ENCODE measurements at places on chromosomes 7 and 10. TPM values are rescaled to one million over a fixed set of nuclear protein-coding genes. Genes with fewer than 3 reads are reported as not detected.

DNA sequence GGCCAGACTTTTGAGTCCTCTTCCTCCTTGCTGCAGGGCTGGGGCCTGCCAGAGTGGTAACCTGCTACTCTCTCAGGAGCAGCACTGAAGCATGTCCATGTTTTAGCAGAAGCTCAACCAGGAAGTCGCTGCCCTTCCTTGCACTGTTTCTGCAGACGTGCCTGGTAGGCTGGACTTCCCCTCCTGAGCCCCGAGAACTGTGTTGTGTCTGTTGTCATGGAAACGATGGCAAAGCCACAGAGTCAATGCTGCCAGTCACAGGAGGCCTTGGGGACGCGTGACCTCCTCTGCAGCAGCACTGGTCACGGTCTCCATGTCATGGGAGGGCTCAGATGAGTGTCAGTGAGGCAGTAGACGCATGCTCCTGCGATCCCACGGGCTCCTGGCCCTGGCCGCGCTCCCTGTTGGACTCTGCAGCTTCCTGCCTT lies 145.5 kb downstream of the FANK1 start:
- no peaks in the 10 kb centered on the region for H3K27me3 ChIP-seq
- no peak overlapping the region for H3K27ac ChIP-seq
- no peak overlapping the region for H3K4me3 ChIP-seq
- H3K36me3 ChIP-seq, result no peaks in the 10 kb centered on the region
- no peaks in the 10 kb centered on the region for H3K4me1 ChIP-seq

GRCh38 chr7:112199035-112199655 lies 7.1 kb downstream of the DOCK4 start:
- H3K27me3 ChIP-seq, result no peaks in the 10 kb centered on the region

Gene NPY
- not detected for total RNA-seq

GRCh38 chr10:31618541-31619291 lies 299.7 kb downstream of the ZEB1 start:
- H3K27ac ChIP-seq, result peak overlapping the region; percentile 22
- H3K4me1 ChIP-seq, result peaks cover 35% of the 10 kb centered on the region
- H3K4me3 ChIP-seq, result no peak overlapping the region
- no peaks in the 10 kb centered on the region for H3K36me3 ChIP-seq
- peak; percentile 55 for DNase-seq

GRCh38 chr7:29135846-29136245 lies 10.5 kb downstream of the CPVL start:
- no peak overlapping the region for H3K27ac ChIP-seq
- DNase-seq, result no peak
- H3K4me1 ChIP-seq, result no peaks in the 10 kb centered on the region

- DNase-seq, result no peak
- no peak overlapping the region for H3K27ac ChIP-seq
- H3K27me3 ChIP-seq, result no peaks in the 10 kb centered on the region
- H3K4me1 ChIP-seq, result no peaks in the 10 kb centered on the region
- H3K36me3 ChIP-seq, result no peaks in the 10 kb centered on the region
These were observed 343.9 kb downstream of the ABCA13 start for GRCh38 chr7:48515171-48515570.

GRCh38 chr10:70903262-70903921 lies 15.0 kb upstream of the PCBD1 start:
- no peak overlapping the region for H3K4me3 ChIP-seq
- H3K27me3 ChIP-seq, result no peaks in the 10 kb centered on the region
- H3K27ac ChIP-seq, result no peak overlapping the region
- DNase-seq, result peak; percentile 37

GRCh38 chr7:126637538-126637937 lies 615.2 kb downstream of the GRM8 start:
- no peaks in the 10 kb centered on the region for H3K4me1 ChIP-seq
- no peak overlapping the region for H3K27ac ChIP-seq
- no peaks in the 10 kb centered on the region for H3K27me3 ChIP-seq
- DNase-seq, result no peak

DNA sequence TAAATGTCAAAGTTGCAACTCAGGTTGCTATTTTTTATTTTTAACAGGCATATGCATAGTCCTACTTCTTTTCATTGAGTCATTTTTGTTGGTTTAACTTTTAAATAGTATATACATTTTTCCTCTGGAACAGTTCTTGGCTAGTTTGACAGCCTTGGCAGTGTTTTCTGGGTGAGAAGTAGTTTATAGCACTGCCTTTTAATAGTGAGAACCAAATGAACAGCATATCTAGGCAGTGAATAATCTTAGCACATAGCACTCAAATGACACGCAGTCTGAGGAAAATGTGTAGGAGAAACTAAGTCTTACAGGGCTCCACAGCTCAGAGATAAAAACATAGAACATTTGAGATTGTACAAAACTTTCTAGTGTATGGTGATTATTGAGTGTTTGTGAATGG lies 265.5 kb upstream of the POT1 start:
- no peaks in the 10 kb centered on the region for H3K4me1 ChIP-seq
- H3K4me3 ChIP-seq, result no peak overlapping the region
- no peak for DNase-seq
- no peaks in the 10 kb centered on the region for H3K27me3 ChIP-seq
- H3K27ac ChIP-seq, result no peak overlapping the region

Gene AZGP1
- 4.2 TPM for total RNA-seq

Gene SSBP1
- 143 TPM for total RNA-seq

Gene POLL
- 27.2 TPM for total RNA-seq

DNA sequence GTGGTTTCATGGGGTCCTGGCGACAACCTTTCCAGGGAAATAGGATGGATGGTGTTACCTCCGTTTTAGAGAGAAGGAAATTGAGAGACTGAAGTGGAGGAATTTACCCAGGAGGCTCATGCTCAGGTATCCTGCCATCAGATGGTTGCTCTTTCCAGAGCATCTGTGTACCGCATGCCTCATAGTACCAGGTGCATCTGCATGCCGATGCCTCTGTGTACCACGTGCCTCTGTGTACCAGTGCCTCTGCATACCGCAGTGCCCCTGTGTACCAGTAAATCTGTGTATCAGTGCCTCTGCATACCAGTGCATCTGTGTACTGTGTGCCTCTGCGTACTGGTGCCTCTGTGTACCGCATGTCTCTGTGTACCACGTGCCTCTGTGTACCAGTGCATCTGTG lies 3.2 kb downstream of the VWA2 start:
- no peak overlapping the region for H3K27ac ChIP-seq
- H3K27me3 ChIP-seq, result peaks cover 22% of the 10 kb centered on the region
- no peak overlapping the region for H3K4me3 ChIP-seq

GRCh38 chr7:150451097-150451793 lies 815 bp downstream of the GIMAP8 start:
- peak; percentile 32 for DNase-seq
- peak overlapping the region; percentile 44 for H3K4me3 ChIP-seq
- no peaks in the 10 kb centered on the region for H3K36me3 ChIP-seq
- H3K4me1 ChIP-seq, result no peaks in the 10 kb centered on the region
- peak overlapping the region; percentile 54 for H3K27ac ChIP-seq

GRCh38 chr10:69409968-69410367 lies 6.8 kb downstream of the TACR2 start:
- no peaks in the 10 kb centered on the region for H3K27me3 ChIP-seq
- H3K4me1 ChIP-seq, result peaks cover 31% of the 10 kb centered on the region
- H3K4me3 ChIP-seq, result no peak overlapping the region

Gene PRSS37
- total RNA-seq, result not detected

DNA sequence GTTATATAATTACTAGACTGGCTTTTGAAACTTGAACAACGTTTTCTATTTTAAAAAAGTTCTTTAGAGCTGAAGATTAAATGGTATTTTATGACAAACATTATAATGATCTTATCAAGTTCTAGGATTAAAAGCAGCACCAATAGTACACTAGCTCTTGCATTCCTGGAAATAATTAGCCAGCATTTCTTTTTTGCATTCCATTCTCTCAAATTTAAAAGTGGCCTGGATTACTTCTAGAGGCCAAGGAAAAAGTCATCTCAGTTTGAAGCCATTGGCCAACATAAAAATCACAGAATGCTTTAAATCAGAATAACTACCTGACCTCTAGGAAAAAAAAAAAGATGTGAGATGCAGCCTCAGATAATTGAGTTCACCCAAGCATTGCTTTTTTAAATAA lies 1326.4 kb upstream of the SORCS1 start:
- H3K27me3 ChIP-seq, result no peaks in the 10 kb centered on the region
- no peaks in the 10 kb centered on the region for H3K4me1 ChIP-seq

DNA sequence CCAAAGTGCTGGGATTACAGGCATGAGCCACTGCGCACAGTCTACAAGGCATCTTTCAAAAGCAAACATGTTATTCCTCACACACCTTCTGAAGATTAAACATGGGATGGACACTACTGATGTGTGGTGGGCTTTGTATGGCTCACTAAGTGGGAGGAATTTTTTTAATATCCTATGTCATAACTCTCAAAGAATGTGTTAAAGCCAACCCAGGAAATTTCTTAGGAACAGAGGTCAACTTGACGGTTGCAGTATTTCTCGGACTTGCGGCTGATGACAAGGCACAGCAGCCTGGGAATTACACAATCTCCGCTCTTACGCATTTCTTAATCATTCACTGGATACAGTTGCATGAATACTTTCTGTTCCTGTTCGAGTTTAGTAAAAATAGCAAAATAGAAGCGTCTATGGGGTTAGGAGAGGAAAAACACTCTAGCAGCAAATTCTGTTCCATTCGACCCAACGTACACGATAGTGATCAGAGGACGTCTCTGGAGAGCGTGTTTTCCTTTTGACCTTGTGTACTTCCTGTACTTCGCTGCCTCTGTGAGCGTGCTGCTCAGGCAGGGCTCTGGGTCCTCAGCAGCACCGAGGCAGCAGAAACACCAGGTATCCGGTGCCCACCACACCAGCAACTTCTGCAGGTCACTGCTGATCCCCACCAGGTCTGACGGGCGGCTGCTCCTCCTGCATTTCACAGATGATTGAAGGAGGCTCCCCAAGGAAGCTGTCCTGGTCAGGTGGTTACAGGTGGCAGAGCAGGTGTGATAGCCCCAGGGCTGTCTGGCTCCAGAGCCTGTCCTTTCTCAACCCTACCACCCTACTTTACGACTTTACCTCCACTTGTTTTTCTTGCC lies 26.4 kb upstream of the SRGN start:
- peaks cover 12% of the 10 kb centered on the region for H3K4me1 ChIP-seq
- peak; percentile 39 for DNase-seq
- peak overlapping the region; percentile 27 for H3K4me3 ChIP-seq
- no peaks in the 10 kb centered on the region for H3K36me3 ChIP-seq
- peak overlapping the region; percentile 84 for H3K27ac ChIP-seq

DNA sequence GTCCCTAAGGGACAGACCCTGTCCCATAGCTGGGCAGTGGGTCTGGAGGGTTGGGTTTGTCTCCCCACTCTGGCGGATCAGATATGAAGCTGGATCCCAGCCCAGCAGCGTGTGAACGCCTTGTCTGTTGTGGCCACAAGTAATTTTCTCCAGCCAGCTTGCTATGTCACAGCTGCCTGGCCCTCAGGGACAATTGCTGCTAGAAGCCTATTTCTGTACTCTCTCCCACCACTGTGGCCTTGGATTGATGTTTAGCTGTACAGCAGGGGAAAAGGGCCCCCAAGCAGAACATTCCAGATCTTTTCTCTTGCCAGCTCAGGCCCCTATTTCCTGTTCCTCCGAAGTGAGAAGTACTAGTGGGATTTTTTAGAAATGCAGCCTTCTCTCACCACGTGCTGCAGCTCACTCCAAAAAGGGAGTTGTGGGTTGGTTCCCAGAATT lies 53.5 kb upstream of the WAC start:
- no peak overlapping the region for H3K4me3 ChIP-seq
- no peaks in the 10 kb centered on the region for H3K27me3 ChIP-seq
- no peaks in the 10 kb centered on the region for H3K36me3 ChIP-seq
- H3K4me1 ChIP-seq, result no peaks in the 10 kb centered on the region
- DNase-seq, result no peak
- no peak overlapping the region for H3K27ac ChIP-seq

Gene CALHM3
- not detected for total RNA-seq

GRCh38 chr7:42745357-42746059 lies 166.4 kb downstream of the C7orf25 start:
- H3K4me1 ChIP-seq, result no peaks in the 10 kb centered on the region
- H3K36me3 ChIP-seq, result no peaks in the 10 kb centered on the region
- H3K27ac ChIP-seq, result no peak overlapping the region
- no peaks in the 10 kb centered on the region for H3K27me3 ChIP-seq
- H3K4me3 ChIP-seq, result no peak overlapping the region
- DNase-seq, result peak; percentile 18

- H3K36me3 ChIP-seq, result no peaks in the 10 kb centered on the region
- no peaks in the 10 kb centered on the region for H3K4me1 ChIP-seq
- no peak for DNase-seq
These were observed 9.8 kb upstream of the SEMA3D start for GRCh38 chr7:85196696-85197095.

GRCh38 chr7:155965010-155965409 lies 152.7 kb upstream of the SHH start:
- no peak overlapping the region for H3K4me3 ChIP-seq
- DNase-seq, result no peak
- no peaks in the 10 kb centered on the region for H3K36me3 ChIP-seq
- no peak overlapping the region for H3K27ac ChIP-seq
- H3K27me3 ChIP-seq, result peaks cover 3% of the 10 kb centered on the region

Gene TMEM270
- total RNA-seq, result not detected

- H3K4me3 ChIP-seq, result peak overlapping the region; percentile 56
- H3K27ac ChIP-seq, result peak overlapping the region; percentile 28
- no peak for DNase-seq
- H3K4me1 ChIP-seq, result peaks cover 9% of the 10 kb centered on the region
- H3K27me3 ChIP-seq, result no peaks in the 10 kb centered on the region
These were observed 9.8 kb upstream of the FXYD4 start for GRCh38 chr10:43361547-43362190.

DNA sequence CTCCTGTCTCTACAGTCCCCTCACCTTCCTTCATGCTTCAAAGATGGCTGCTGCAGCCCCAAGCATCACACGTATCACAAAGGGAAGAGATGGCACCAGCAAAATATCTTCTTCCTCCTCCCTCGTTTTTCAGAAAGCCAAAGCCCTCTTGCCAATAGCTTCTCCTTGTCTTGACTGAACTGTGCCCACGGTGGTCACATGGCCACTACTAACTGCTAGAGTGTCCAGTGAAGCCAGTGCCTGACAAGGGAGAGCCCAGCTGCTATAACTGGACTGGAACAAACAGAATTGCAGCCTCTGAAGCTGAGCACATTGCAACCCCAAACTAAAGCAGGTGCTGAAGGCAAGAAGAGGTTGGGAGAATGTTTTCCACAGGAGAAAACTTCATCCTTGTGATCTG lies 120.8 kb upstream of the RET start:
- H3K27ac ChIP-seq, result no peak overlapping the region
- H3K4me3 ChIP-seq, result no peak overlapping the region
- peaks cover 5% of the 10 kb centered on the region for H3K4me1 ChIP-seq
- H3K27me3 ChIP-seq, result no peaks in the 10 kb centered on the region
- no peaks in the 10 kb centered on the region for H3K36me3 ChIP-seq
- DNase-seq, result no peak

Measured in gastrocnemius medialis (tissue), 4 donors.